T-helper 2 cell (primary cell): ENCODE measurements at places on chromosomes 3 and 15.

- no peak for DNase-seq
Measured at GRCh38 chr3:104846270-104846669, 520.4 kb upstream of the ALCAM start.

GRCh38 chr3:52280050-52280461, 1.6 kb upstream of the WDR82 start:
- no peak for DNase-seq

- no peak for DNase-seq
Measured at GRCh38 chr15:55627730-55628368, 39.7 kb upstream of the PYGO1 start.

GRCh38 chr3:108823227-108823626, 641 bp downstream of the TRAT1 start:
- no peak for DNase-seq

- DNase-seq = no peak
Measured at GRCh38 chr3:73070675-73071575, 9.5 kb downstream of the EBLN2 start.

GRCh38 chr3:33315826-33316225, 38.6 kb downstream of the FBXL2 start:
- DNase-seq = no peak

- DNase-seq = peak; percentile 43
Measured at GRCh38 chr3:195895078-195895860, 13.1 kb downstream of the TNK2 start.

DNA sequence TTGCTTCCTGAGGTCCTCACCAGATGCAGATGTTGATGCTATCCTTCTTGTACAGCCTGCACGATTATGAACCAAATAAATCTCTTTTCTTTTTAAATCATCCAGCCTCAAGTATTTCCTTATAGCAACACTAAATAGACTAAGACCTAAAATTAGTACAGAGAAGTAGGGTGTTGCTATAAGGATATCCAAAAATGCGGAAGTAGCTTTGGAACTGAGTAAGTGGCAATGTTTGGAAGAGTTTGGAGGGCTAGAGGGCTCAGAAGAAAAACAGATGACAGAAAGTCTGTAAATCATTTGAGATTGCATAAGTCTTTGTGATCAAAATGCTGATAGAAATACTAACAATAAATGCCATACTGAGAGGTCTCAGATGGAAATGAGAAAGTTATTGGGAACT, 894.9 kb downstream of the DIPK2A start:
- DNase-seq = no peak

GRCh38 chr15:48683991-48684765, 38.7 kb upstream of the FBN1 start:
- DNase-seq = no peak

- no peak for DNase-seq
Measured at GRCh38 chr15:37209041-37209363, 108.7 kb upstream of the MEIS2 start.
